ENCODE measurements at places on chromosomes 2 and 18. TPM values are rescaled to one million over a fixed set of nuclear protein-coding genes. Genes with fewer than 3 reads are reported as not detected.

GRCh38 chr2:45182667-45183295 is 173.5 kb upstream of the SIX2 start:
- DNase-seq = no peak

DNA sequence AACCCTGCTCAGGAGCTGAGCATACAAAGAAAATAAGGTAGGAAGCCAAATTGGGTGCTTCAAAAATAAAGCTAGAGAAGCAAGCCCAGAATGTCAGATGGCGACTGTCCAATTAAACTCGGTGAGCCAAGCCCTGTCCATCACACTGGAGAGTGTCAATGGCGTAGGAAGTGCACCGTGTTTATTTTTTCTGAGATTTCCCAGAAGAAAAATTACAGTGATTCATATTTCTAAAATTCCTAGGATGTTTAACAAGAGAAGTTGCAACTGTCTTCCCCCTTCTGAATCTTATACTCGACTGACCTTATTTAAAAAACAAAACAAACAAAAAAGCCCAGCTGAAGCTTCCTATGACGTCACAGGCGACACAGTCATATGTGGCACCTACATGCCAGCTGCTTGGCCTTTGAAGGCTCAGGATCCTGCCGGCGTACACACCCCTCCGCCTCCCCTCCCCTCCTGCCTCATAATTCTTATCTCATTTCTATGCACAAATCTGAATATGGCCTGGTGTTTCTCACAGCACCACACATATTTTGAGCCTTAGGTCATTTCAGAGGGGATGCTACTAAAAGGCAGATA is 60.8 kb downstream of the MBP start:
- no peak for DNase-seq

GRCh38 chr2:174792309-174793025 is 28.2 kb upstream of the CHRNA1 start:
- no peak for DNase-seq

- DNase-seq = no peak
Observed at GRCh38 chr2:230691005-230691647, 21.5 kb upstream of the CAB39 start.

DNA sequence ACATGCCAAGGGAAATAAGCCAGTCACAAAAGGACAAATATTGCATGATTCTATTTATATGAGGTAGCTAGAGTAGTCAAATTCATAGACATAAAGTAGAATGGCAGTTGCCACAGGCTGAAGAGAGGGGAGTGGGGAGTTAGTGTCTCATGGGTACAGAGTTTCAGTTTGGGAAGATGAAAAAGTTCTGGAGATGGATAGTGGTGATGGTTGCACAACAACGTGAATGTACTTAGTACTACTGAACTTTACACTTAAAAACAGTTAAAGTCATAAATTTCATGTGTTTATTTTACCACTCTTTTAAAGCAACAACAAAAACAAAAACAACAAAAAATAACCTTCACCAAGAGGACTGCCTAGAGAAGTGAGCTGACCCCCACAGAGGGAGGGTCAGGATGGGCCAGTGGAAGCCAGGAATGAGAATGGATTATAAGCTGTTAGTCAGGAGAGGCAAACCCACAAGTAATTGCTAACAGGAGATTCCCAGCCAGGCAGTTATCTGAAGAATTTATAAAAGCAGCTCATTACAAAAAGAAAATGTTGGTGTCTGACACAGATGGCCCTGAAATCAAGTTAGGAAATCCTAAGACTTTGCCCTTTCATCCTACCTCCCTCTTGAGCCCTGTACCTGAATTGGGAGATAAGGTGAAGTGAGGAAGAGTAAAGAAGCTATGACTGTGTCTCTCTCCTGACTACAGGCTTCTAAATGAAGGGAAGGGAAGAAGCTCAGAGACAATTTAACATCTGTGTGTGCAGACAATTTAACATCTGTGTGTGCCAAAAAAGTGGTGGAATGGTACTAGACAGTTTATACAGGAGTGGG is 263.4 kb downstream of the PDE11A start:
- no peak for DNase-seq

DNA sequence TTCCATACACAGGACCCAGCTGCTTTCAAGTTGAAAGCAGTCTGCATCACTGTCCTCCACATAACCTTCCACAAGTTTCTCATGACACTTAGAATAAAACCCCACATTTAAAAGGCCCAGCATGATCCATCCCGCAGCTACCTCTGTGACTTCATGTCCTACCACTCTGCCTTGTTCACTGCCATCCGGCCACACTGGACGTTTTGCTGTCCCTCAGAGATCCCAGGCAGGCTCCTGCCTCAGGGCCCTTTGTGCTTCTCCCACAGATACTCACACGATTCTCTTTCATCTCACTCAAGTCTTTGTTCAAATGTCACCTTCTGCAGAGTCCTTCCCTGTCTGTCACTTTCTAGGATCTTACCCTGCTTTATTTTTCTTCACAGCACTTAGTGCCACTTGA is 232.9 kb upstream of the BOD1L2 start:
- no peak for DNase-seq

The UGT1A10 gene
- not detected for polyA plus RNA-seq

The BOK gene
- 1.6 TPM for polyA plus RNA-seq

The GRB14 gene
- polyA plus RNA-seq = 4.5 TPM

The RANBP2 gene
- polyA plus RNA-seq = 11.7 TPM
